NCI-H526 treated with DMSO at 0.1 percent for 48 hours (cell line): ENCODE measurements at places on chromosomes 1 and 21.

- no peak for DNase-seq
These were observed 697 bp downstream of the PRDM16 start for GRCh38 chr1:3069491-3070308.

DNA sequence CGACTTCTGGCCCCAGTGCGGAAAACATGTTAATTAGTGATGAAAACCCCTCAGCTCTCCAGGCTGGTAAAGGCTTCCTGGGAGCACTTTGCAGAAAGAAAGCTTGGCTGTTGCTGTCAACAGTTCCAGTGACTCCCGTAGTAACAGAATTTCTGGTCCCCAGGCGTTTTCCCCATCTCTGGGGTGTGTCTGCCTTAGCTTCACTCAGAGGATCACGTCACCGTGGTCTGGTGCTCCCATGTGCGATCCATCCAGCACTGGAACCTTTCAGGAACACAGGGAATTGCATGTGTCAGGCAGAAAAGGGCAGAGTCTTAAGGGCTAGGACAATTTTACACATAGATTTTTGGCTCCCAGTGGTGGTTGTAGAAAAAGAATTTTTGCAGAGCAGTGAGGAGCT lies 470.4 kb upstream of the USP24 start:
- DNase-seq: no peak

GRCh38 chr1:28779751-28780408 lies 32.1 kb upstream of the OPRD1 start:
- no peak for DNase-seq

DNA sequence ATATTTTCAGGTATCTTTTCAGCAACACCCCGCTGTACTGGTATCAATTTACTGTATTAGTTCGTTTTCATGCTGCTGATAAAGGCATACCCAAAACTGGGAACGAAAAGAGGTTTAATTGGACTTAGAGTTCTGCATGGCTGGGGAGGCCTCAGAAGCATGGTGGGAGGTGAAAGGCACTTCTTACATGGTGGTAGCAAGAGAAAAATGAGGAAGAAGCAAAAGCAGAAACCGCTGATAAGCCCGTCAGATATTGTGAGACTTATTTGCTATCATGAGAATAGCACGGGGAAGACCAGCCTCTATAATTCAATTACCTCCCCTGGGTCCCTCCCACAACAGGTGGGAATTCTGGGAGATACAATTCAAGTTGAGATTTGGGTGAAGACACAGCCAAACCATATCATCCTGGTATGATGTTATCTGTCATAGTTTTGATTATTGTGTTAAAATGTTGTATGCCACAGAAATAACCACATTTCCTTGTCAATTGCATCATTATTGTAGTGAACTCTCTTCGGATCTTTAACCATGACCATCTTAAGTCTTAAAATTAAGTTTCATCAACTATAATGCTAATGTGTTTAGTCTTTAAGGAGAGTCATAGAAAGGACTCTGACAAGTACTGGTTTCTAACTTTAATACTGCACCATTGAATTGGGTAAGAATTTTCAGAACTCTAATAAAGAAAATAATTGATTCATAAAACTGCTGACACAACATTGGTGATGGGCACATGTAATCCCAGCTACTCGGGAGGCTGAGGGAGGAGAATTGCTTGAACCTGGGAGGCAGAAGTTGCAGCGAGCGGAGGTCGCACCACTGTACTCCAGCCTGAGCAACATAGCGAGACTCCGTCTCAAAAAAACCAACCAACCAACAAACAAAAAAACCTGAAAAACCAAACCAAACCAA lies 58.2 kb downstream of the TBX19 start:
- DNase-seq: no peak

DNA sequence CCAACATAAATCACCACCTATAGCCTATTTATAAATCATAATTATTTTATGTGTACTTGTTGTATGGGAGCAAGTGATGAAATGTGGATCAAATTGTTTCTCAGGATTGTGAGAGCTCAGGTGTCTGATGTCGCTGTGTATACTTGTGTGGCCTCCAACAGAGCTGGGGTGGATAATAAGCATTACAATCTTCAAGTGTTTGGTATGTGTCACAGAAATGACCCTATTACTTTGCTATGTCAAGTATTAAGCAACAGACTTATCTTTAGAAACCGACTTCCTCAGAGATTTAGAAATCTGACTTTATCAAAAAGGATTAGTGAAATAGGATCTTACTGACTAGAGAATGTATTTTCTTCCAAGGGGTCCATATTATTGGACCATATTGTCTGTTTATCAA lies 280.9 kb downstream of the TPR start:
- no peak for DNase-seq

DNA sequence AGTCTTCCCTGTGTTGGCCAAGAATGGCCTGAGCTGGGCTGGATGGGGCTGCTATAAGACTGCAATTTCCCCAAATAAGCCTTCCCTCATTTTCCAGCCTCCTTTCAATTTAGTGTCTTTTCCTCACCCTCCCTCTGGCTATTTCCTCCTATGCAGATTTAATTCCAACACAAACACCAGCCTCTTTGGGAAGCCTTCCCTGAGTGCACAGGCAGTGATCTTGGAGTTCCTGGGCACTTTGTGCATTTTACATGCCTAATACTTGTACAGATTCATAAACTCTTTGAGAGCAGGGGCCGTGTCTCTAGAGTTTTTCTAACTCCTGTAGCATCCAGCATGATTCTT lies 91.1 kb upstream of the TLR5 start:
- DNase-seq: no peak

DNA sequence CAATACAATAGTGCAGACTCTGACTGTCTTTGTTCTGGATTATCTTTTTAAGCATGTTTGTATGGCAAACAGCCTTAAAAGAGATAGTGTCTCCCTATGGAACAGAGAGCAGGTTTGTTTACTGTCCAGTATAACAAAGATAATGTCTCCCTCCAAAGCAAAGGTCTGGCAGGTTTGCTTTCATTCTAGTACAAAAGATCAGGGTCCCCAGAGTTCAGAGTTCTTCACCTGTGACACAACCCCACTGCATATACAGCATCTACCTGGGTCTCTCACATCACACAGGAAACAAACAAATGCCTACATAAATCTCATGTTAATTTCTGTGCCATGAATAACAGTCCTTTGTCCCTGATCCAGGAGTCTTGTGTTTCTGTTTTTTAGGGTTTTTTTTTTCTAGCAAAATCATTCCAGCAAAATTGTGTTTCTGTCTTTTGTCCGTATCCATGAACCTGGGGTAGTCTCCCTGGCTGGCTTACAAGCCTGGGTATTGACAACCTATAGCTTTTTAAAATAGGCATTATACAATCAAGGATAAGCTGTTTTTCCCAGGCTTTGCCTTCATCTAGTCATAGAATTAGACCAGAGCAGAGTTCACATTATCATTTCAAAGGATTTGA lies 89.4 kb upstream of the PTBP2 start:
- no peak for DNase-seq

- no peak for DNase-seq
These were observed 1.1 kb upstream of the GTF2B start for GRCh38 chr1:88892357-88892877.

DNA sequence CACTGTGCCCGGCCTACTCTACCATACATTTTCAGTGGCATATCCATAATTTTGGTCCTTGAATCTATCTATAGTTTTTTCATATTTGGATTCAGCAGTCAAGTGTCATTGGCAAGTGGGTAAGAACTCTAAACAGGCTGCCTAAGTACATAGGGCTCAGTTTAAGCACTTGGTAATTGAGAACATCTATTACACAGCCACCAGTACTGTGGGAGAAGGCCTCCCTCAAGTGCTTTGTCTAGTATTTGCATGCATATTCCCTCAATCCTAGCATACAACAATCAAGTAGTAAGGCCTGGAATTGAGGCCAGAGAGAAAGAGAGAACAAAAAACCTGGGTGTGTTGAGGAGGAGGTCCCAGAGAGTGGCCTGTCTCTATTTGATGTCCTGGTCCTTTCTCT lies 325.2 kb downstream of the USP25 start:
- no peak for DNase-seq

DNA sequence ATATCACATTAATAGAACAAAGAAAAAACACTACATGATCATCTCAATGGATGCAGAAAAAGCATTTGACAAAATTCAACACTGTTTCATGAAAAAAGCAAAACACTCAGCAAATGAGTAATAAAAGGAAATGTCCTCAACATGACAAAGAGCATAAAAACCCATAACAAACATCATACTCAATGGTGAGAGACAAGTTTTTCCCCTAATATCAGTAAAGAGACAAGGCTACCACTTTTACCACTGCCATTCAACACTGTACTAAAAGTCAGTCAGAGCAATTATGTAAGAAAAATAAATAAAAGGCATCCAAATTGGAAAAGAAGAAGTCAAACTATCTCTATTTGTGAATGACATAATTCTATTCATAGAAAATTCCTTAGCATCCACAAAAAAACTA lies 64.3 kb downstream of the ZNF644 start:
- DNase-seq: no peak

DNA sequence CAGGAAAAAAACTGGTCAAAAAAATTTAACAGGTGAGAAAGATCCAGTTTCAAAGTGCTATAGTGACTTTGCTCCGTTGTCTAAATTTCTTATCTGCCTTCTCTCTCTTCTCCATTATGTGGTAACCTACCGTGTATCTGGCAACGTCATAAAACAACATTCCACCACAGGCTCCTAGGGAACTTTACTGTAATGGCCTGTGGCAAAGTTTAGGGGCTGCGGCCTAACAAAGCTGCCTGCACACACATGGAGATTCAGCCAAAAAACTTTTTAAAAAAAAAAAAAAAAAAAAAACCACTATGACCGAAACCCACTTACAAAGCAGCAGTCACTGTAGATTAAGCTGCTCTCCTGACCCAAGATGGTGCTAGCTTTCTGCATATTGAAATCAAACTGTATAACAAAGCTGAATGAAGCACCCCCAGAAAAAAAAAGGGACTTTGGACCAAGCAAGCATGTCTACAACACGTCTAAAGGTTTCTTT lies 202.6 kb downstream of the SLC45A1 start:
- no peak for DNase-seq

DNA sequence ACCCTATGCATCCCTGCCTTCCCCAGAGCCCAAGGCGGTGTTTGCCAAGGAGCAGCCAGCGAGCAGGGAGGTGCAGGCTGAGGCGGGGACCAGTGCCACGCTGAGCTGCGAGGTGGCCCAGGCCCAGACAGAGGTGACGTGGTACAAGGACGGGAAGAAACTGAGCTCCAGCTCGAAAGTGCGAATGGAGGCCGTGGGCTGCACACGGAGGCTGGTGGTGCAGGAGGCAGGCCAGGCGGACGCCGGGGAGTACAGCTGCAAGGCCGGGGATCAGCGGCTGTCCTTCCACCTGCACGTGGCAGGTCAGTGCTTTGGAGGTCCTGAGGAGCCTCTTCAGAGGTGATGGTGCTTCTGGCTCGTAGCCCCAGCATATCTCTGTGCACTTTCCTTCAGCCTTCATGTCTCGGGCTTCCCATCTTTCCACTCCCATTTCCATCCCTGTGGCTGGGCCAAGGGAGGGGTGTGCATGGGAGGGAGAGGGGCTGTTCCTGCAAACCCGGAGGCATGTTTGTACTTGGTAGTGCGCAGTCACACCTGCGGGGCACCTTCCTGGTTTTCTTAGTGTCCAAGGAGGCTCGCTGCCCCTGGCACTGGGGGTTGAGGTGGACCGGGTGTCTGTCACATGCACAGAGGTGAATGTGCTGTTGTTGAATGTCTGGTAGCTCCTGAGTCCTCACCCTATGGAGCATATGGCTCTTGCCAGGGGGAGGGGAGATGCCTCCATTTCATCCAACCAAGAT lies 56.4 kb downstream of the OBSCN start:
- no peak for DNase-seq

GRCh38 chr1:170881268-170882265 lies 53.8 kb upstream of the MROH9 start:
- no peak for DNase-seq

DNA sequence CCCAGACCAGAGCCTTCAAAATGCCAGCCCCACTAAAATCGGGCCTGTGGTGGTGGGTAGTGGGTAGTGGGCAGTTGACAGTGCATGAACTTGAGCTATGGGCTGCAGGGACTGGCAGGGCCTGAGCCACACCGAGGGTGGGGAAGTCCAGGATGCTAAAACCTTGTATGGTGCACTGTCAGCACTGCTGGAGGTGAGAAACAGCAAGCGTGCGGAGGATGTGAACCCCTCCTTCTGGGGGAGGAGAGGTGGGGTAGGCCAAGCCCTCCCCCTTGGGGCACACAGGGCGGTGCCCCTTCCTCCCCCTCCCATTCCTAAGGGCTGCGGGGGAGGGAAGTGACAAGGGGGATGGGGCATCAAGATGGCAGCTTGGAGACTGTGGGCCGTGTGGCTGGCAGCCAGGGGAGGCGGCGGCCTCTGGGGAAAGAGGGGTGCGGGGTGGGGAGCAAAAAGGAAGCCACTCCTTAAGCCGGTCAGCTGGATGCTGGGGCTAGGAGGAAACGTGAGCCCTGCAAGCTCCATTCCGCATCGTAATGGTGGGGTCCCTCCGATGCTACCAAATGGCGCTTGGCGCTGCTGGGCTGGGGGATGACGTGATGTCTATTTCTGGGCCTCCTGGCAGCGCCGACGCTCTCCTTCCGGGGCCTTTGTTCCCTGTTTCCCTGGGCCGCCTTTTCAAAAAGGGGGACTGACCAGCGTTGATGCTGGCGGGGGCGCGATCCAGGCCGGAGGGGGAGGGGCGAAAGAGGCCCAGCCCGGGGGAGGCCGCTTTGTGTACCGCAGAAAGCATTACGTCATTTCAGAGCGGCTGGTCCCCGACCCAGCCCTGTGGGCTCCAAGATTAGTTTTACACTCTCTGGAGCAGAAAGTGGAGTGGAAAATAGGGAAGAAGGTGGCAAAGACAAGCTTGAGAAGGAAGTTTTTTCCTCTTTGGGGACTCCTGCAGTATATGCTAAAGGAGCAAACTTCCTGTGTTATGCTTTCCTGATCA lies 809 bp downstream of the SYT11 start:
- DNase-seq: peak; percentile 61

DNA sequence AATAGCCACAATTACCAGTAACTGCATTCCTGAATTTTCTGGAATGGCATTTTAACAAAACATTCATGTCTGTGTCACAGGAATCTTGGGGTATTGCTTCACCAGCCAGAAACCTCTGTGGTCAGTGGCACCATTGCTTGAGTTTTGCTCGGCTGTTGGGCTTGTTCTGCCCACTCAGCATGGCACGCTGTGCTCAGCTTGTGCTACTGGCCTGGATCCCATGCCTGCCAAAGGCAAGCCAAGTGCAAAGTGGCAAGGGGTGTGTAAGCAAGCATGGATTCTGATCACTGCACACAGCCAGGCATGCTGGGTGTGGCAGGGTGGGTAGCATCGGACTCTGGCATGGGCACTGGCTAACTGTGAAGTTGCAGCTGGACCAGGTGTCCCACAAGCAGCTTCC lies 1150.9 kb downstream of the MRPL39 start:
- DNase-seq: no peak

- DNase-seq: no peak
These were observed 2.2 kb downstream of the LAD1 start for GRCh38 chr1:201396861-201397464.

GRCh38 chr1:41416081-41416480 lies 54.8 kb downstream of the FOXO6 start:
- no peak for DNase-seq

DNA sequence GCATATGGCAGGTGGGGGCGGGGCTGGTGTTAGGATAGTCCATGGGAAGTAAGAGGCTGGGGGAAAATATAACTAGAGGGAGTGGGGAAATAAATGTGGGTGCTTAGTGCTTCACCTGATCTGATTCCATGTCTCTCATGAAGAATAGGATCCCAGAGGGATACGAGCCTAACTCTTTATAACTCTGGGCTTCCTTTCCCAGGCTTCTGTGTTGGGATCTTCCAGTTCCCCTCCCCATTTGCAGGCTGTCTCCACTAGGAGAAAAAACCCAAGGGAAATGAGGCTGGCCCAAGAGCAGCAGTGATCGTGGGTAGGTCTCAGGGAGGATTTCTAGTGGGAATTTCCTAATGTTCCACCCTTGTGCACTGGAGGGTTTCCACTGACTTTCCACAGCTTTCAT lies 1.6 kb downstream of the KCNJ9 start:
- no peak for DNase-seq
